SJCRH30 (cell line): ENCODE measurements at places on chromosomes 11 and 22. TPM values are rescaled to one million over a fixed set of nuclear protein-coding genes. Genes with fewer than 3 reads are reported as not detected.

DNA sequence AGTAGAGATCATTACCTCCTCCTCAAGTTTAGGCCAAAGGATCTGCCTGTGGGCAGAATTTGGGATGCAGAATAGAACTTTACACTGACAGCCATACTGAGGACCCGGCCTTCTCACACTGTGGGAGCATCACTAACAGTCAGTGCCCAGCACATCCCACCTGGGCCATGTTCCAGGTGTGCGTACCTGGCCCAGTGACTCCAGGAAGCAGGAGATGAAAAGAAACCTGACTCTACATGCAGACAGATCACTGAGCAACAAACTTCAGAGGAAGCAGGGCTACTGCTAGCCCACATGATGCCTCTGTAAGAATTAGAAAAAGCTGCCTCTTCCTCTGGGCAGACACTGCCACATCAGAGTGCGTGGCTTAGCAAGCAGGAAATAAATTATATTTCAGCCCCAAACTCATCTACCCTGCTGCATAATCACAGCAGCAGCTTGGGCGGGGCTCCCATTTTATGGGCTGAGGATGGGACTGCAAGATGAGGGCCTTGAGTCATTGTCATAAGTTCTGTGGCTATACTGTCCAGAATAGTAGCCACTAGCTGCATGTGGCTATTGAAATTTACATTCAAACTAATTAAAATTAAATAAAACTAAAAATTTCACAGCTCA, 6.0 kb upstream of the LMO2 start:
- no peak overlapping the region for H3K4me3 ChIP-seq
- no peaks in the 10 kb centered on the region for H3K27me3 ChIP-seq
- H3K27ac ChIP-seq, result no peak overlapping the region

Gene MEN1
- total RNA-seq, result 25.9 and 26.3 TPM in 2 replicates

Gene SLC43A3
- total RNA-seq, result 0.12 TPM in 1 of 2 replicates, not detected in the other

- DNase-seq, result no peak
- H3K27ac ChIP-seq, result no peak overlapping the region
- H3K4me1 ChIP-seq, result no peaks in the 10 kb centered on the region
- no peaks in the 10 kb centered on the region for H3K27me3 ChIP-seq
These were observed 12.1 kb downstream of the SLC15A3 start for GRCh38 chr11:60939855-60940254.

Gene HIRA
- 25.2 and 25.3 TPM in 2 replicates for total RNA-seq

Gene SCGB1C1
- total RNA-seq, result not detected in 2 replicates

Gene NPTXR
- total RNA-seq, result 0.08 and 0.10 TPM in 2 replicates

DNA sequence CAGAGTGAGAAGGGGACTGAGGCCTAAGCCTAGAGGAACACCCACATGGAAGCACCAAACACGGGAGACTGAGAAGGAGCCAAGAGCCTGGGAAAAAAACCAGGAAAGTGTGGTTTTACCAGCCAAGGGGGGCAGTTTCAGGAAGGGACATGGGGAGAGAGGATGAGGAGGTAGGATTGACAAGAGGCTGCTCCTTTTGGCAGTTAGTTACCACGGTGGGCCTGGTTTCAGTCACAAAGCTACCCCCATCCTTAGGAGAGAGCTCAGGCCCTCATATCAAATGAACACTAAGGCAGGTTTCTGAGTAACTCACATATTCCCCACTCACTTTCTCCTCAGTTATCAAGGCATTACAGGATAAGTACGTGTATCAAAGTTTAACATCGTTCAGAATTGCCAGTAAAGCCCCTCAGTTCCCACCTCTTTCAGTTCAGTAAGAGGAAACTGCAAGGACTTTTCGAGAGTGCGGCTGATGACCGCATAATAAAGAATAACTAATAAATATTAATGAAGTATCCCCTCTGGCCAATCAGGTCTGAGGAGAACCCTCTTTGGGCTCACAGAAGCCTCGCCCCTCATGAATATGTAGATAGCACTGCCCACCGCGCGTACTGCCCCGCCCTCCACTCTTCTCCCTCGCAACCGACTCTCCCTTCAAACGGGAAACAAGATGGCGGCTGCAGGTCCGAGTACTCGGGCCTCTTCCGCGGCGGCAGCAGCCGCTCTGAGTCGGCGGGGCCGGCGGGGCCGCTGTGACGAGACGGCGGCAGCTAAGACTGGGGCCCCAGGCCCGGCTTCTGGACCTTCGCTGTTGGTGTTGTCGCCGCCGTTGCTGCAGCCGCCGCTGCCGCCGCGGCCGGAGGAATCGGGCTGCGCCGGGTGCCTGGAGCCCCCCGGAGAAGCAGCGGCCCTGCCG, at the start of gene RNF169:
RNF169 (plus strand) TSS at position 639 of the 916 bp plus-strand sequence; CDS start at position 671, 32 bp downstream.
- DNase-seq, result peak; percentile 96
- H3K4me3 ChIP-seq, result peak within 1 kb of the TSS; percentile 95
- no peaks in the 10 kb centered on the region for H3K36me3 ChIP-seq
- H3K27ac ChIP-seq, result peak within 1 kb of the TSS; percentile 83
- no peaks in the 10 kb centered on the region for H3K27me3 ChIP-seq

Gene SAA4
- total RNA-seq, result not detected in 2 replicates

- no peaks in the 10 kb centered on the region for H3K27me3 ChIP-seq
- H3K36me3 ChIP-seq, result no peaks in the 10 kb centered on the region
- no peak overlapping the region for H3K27ac ChIP-seq
- no peak overlapping the region for H3K4me3 ChIP-seq
- H3K4me1 ChIP-seq, result peaks cover 5% of the 10 kb centered on the region
- DNase-seq, result no peak
These were observed 3.1 kb upstream of the TMEM109 start for GRCh38 chr11:60910711-60911380.

Gene PANX3
- total RNA-seq, result not detected in 2 replicates

Gene FOLR2
- total RNA-seq, result not detected in 2 replicates

DNA sequence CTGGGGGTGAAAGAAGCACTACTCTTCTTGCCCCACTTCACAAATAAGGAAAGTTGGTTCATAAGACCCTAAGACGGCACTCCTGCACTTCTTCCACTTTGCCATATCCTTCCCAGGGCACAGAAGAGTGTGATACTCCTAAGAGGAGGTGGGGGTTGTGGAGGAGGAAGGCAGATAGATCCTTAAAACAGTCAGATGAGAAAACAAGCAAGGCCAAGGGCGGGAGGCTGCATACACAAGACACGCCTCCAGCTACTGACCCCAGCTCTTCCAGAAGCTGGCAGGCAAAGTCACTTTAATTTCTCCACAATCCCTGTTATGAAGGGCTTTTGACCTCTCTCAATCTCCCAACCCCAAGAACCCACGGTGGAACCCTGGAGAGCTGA, 1.6 kb upstream of the CHRM4 start:
- H3K4me3 ChIP-seq, result no peak overlapping the region
- H3K4me1 ChIP-seq, result peaks cover 9% of the 10 kb centered on the region
- no peak overlapping the region for H3K27ac ChIP-seq
- H3K36me3 ChIP-seq, result no peaks in the 10 kb centered on the region; the same call in 1 of the 2 replicates
- no peaks in the 10 kb centered on the region for H3K27me3 ChIP-seq
- no peak for DNase-seq

Gene TMPRSS4
- not detected in 2 replicates for total RNA-seq

DNA sequence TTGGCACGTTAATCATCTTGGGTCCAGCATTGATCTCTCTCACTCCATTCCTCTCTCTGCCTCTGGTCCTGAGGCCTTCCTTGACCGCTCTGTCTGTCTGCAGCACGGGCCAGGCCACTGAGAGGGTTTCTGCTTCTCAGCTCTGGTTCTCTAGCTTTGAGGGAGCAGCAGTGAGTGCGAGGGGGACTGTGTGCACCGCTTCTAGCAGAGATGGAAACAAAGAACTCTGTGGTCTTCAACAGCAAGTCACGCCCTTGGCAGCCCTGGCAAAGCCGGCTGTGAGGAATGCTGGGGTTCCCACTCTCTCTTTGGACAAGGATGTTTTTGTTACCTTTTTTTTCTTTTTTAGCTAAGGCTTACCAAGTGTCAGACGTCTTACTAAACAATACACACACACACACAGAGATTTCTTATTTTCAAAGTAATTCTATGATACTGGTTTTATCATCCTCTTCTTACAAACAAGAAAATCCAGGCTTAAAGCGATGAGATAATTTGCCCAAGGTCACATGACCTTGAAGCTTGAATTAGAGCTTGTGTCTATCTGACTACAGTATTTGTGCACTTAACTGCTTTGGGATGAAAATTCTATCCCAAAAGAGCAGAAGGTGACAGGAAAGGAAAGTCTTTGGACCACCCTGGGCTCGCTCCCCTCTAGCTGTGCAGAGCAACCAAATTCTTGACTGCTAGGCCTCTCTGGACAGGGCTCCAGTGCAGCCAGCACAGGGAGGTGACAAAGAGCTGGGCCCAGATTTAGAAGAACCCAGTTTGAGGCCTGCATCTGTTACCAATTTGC, 293.2 kb downstream of the NTM start:
- H3K4me1 ChIP-seq, result no peaks in the 10 kb centered on the region
- DNase-seq, result no peak
- H3K27me3 ChIP-seq, result no peaks in the 10 kb centered on the region
- H3K27ac ChIP-seq, result no peak overlapping the region

DNA sequence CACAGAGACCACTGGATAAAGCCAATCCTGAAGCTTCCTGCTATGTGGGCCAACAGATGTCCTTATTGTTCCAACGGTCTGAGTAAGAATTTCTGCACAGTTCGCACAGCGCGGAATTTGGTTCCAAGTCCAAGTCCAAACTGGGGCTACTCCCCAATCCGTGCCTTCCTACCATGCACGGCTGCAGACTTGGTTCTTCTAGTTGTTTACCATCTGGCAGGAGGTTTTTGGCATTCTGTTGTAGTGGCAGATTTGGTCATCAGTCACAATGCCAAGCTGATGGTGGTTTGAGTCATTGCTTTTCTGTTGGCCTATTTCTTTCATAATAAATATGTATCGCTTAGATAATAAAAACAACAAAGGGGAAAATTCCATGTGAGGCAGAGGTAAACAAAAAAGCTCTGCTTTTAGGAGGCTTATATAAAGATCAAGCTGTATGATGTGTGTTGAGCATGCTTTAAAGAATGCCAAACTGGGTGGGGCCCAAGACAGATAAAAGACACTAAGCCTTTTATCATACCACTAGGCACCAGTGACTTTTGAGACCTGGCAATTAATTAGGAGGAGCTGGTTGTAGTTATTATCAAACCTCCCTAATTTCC, 52.5 kb upstream of the SYN3 start:
- H3K4me1 ChIP-seq, result no peaks in the 10 kb centered on the region
- H3K36me3 ChIP-seq, result no peaks in the 10 kb centered on the region
- no peaks in the 10 kb centered on the region for H3K27me3 ChIP-seq
- no peak for DNase-seq
- H3K4me3 ChIP-seq, result no peak overlapping the region

Gene SEPTIN5
- total RNA-seq, result 11.2 and 11.9 TPM in 2 replicates

Gene BTG4
- not detected in 2 replicates for total RNA-seq

Gene KRTAP5-8
- not detected in 2 replicates for total RNA-seq

- no peak for DNase-seq
- no peaks in the 10 kb centered on the region for H3K4me1 ChIP-seq
- H3K36me3 ChIP-seq, result no peaks in the 10 kb centered on the region
- no peak overlapping the region for H3K27ac ChIP-seq
These were observed 833.8 kb downstream of the TBC1D22A start for GRCh38 chr22:47596176-47596690.

DNA sequence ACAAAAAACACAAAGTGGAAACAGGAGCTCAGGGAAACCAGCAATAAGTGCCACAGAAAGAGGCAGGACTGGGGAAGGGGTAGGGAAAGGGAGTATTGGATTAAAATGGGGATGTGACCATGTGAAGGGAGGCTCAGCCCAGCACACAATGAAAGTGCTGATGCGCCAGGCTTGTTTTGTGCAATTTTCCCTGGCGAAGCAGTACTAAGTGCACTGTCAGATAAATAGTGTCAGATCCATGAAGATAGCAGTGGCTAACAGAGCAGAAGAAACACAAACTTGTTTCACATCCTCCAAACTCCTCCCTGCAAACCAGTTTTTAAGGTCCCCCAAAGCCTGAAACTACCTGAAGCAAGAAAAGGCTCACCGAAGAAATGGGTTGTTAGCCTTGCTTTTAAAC, 50.7 kb upstream of the RAPSN start:
- H3K36me3 ChIP-seq, result peaks cover 8% of the 10 kb centered on the region; the same call in 1 of the 2 replicates
- H3K4me1 ChIP-seq, result peaks cover 46% of the 10 kb centered on the region
- H3K27me3 ChIP-seq, result no peaks in the 10 kb centered on the region
- H3K4me3 ChIP-seq, result no peak overlapping the region
- H3K27ac ChIP-seq, result no peak overlapping the region

DNA sequence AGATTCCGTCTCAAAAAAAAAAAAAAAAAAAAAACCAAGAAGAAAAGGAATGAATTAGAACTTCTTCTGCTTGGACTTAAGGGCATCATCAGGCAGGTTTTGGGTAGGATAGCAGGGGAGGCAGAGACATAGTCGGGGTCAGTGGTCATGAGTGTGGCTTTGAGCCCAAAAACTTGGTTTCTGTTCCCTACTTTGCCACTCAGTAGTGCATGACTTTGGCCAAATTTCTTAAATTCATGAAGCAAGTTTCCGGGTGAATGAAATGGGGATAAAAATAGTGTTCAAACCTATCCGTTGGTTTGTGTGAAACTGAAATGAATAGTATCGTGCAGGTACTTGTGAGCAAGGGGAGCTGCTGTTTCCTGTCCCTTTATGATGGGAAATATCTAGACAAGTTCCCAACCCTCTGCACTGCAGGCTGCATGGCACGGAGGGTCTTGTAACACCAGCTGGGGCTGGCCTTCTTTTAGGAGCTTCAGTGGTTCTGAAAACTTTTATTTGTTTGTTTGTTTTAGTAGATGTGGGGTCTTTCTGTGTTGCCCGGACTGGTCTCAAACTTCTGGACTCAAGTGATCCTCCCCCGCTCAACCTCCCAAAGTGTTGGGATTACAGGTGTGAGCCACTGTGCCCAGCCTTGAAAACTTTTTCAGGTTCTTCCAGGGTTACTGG, 18.4 kb downstream of the NEAT1 start:
- no peak for DNase-seq
- H3K36me3 ChIP-seq, result peaks cover 34% of the 10 kb centered on the region
- H3K27ac ChIP-seq, result no peak overlapping the region
- no peaks in the 10 kb centered on the region for H3K27me3 ChIP-seq

- peaks cover 26% of the 10 kb centered on the region for H3K4me1 ChIP-seq
- peak; percentile 68 for DNase-seq
- no peak overlapping the region for H3K4me3 ChIP-seq
- no peak overlapping the region for H3K27ac ChIP-seq
- no peaks in the 10 kb centered on the region for H3K27me3 ChIP-seq
These were observed 3.2 kb upstream of the PTDSS2 start for GRCh38 chr11:446891-447290.

DNA sequence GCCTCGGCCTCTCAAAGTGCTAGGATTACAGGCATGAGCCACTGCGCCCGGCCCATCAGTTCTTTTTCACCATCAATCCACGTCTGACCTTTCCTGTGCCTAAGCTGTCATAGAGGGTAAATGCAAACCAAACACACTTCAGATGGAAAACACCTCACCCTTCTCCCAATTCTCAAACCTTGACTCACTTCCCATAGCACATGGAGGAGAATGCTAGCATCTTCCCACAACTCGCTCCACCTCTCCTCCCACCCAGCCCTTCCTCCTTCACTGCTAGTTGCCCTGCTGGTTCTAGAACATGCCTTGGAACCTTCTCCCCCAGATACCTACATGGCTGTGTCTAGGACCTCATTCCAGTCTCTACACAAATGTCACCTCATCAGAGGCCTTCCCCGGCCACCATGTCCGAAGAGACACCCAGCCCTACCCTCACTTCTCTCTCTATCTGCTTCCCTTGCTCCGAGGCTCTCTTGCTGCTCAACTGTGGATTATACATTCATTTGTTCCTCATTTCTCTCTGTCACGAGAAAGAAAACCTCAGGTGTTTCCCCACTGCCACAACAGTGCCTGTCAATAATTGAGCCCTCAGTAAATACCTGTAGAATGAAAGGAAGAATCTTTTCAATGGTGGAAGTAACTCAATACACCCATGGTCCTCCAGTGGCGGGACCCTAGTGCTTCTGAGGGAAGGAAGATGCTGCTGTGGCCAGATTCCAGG, 21.3 kb upstream of the NCF4 start:
- no peak overlapping the region for H3K27ac ChIP-seq
- no peaks in the 10 kb centered on the region for H3K27me3 ChIP-seq
- no peaks in the 10 kb centered on the region for H3K4me1 ChIP-seq
- DNase-seq, result no peak
- no peak overlapping the region for H3K4me3 ChIP-seq

Gene IL18
- total RNA-seq, result 0.14 and 0.18 TPM in 2 replicates
